Stimulated activated CD4-positive, alpha-beta T cell treated with anti-CD3 and anti-CD28 coated beads, Interleukin-1b, Interleukin-23, amount 100 ng/mL, for 1 hour (primary cell): ENCODE measurements at places on chromosomes 6 and 20.

- no peak for DNase-seq
These were observed 35.7 kb downstream of the COL11A2 start for GRCh38 chr6:33156561-33156960.

- DNase-seq = no peak
These were observed 3.6 kb downstream of the GRM4 start for GRCh38 chr6:34142061-34142998.

- DNase-seq = peak; percentile 32
These were observed 144.5 kb downstream of the LPA start for GRCh38 chr6:160519603-160520042.

DNA sequence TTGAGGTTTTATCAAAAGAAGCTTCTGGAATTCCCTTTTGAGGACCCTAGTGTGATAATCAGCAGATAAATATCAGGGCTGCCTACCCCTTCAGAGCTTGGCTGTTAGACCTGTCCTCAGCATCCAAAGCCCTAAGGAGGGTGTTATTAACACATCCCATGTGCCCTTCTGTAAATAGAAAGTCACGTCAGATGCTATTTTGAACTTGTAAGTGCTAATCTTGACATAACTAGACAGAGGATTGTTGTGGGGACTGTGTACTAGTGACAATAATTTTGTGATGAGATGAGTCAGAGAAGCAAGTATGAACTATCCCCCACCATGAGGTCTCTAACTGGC is 4.9 kb upstream of the LAMA4 start:
- no peak for DNase-seq

- no peak for DNase-seq
These were observed 150.6 kb downstream of the NFATC2 start for GRCh38 chr20:51391926-51392325.

DNA sequence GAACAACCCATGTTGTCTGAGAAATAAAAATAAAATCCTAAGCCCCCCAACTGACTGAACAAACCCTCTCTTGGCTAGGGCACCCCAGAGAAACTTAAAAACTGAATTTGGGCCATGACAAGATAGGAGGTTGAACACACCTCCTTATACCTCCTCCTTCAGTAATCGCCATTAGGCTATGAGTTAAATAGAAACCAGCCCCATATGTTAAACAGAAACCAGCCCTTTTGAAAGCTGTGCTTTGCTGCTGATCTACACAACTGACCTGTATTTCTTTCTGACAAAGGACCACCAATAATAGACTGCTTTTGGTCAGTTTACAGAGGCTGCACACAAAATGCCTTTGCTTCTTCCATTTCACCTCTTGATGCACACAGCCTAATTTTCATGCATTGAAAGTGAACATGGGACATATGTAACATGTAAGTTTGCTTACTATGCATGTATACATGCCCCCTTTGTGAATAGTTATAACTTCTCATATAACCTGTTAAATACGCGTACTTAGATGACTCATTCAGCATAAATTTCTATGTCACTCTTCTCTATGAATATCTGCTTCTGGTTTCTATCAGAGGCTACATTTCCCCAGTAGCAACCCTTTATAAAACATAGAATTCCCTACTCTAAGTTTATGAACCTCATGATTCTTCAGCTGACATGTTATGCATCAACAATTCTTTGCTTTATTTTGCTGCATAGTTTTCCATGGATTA is 462.9 kb downstream of the COL12A1 start:
- no peak for DNase-seq
